Naive thymus-derived CD8-positive, alpha-beta T cell (primary cell): ENCODE measurements at places on chromosomes 5 and 9.

DNA sequence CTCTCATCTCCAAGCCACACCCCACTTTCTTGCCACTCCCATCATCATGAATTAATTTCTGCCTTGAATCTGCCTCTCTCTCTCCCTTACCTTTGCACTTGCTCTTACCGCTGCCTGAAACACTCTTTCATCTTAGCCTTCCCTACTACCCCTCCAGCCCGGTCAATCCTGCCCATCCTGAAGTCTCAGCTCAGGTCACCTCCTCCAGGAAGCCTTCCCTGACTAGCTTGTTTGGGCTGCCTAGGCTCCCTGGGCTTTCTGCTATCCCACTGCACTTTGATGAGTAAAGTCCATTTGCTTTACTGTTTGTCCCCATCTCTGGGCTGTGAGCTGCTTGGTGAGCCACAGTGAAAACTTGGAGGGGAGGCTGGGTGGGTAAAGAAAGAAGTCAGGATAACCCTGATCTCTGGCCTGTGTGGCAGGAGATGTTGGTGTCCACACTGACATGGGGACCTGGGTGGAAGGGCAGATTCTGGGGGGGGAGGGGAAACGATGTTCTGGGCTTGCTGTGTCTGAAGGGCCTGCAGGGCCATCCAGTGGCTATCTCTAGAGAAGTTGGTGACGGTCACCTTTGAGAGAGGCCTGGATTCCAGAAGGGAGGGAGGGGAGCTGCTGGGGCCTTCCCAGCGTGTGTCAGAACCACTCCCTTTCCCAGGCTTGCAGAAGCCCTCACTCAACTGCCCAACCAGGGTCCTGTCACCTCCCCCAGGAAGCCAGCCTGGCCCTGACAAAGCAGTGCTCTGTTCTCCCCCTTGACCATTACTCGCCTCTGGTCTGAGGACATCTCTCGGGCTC lies 75.0 kb upstream of the DAB2IP start:
- DNase-seq = no peak

DNA sequence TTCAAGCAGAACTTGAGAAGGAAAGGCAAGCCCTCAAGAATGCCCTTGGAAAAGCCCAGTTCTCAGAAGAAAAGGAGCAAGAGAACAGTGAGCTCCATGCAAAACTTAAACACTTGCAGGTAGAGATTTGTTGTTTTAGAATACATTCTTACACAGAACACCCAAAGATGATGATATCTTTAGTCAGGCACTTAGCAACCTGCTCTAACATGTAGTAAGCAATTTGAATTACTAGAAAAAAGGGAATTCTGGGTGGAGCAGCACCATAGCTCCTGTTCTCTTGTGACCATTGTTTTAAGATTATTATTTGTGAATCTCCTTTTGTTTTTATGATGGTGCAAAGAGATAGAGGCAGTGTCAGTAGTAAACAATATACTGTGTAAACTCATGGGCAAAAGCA lies 63.1 kb downstream of the RAB14 start:
- no peak for DNase-seq

DNA sequence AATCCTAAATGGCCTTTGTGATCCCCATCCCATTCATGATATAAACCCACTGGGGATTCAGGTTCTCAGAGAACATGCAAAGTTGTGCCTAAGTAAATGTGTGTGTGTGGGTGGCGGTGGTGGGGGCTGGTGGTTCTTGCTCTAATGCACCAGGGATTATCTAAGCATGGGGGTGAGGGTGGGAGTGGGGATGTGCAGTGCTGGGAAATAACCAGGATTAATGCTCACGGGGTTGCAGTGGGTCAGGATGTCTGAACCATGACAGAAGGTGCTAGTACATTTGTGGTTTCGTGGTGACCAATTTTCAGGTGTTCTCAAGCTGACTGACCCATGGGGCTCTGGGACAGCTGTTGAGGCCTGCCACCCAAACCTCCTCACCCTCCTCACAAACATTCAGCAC lies 101.0 kb downstream of the ZNF608 start:
- DNase-seq = no peak

DNA sequence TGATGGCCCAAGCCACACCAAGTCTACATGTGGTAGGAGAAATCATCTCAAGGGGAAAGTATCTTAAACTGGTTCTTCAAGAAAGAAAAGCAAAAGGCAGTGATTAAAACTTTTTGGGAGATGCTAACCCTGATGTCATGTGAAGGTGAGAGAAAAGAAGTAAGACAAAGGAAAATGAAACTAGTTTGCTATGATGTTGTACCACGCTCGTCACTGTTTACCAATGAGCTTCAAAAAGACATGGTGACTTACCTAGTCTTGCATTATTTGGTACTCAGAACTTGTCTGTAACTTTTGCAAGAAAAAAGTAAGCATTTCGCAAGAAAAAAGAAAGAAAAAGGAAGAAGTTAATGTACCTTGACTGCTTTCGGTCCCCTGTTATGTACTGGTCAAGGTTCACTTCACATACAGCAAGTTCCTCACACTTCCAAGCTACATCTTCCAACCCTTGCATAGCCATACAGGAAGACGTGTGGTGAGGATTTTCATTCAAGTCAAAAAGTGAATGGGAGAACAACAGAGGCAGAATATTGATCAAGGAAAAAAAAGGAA lies 739.3 kb downstream of the NR2F1-AS1 start:
- DNase-seq = no peak

GRCh38 chr9:127838375-127839078 lies 15.9 kb downstream of the ENG start:
- no peak for DNase-seq

- DNase-seq = no peak
Observed at GRCh38 chr9:129053020-129053419, 16.6 kb downstream of the MIGA2 start.
